ENCODE measurements at places on chromosomes 7 and 10.

DNA sequence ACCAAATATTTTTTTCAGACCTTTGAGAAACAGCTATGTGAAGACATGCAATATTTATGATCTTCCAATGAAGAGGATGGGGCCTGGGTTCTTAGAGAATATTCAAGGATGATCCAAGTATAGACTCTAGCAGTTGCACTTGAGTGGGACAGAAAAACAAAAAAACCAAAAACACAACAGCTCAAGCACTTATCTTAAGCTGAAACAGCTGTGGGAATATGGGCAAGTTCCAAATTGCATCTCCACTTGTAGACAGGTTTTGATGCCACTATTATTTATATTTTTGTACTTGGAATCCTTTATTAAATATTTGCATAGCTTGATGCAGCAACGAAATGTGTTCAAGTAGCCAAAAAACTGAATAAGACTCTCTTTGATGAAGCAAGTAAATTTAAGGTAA lies 2.2 kb upstream of the PDK4 start:
- DNase-seq: no peak

DNA sequence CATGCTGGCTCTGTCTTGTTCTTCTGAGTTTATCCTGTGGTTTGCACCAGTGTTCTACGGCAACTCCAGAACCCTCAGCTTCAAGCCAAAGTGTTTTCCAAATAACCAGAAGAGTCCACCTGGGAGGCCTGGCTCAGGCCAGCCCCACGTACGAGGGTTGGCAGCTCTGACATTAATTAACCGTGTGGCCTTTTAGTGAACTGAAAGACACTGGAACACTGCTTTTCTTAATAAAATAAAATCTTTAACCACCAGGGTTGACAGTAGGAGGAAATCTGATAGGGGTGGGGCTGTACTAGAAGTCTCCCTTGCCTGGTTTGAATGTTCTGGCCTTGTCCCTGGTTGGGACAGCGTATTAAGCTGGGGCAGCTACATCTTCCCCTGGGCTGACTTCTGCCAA lies 64.9 kb downstream of the SYPL1 start:
- DNase-seq: no peak

DNA sequence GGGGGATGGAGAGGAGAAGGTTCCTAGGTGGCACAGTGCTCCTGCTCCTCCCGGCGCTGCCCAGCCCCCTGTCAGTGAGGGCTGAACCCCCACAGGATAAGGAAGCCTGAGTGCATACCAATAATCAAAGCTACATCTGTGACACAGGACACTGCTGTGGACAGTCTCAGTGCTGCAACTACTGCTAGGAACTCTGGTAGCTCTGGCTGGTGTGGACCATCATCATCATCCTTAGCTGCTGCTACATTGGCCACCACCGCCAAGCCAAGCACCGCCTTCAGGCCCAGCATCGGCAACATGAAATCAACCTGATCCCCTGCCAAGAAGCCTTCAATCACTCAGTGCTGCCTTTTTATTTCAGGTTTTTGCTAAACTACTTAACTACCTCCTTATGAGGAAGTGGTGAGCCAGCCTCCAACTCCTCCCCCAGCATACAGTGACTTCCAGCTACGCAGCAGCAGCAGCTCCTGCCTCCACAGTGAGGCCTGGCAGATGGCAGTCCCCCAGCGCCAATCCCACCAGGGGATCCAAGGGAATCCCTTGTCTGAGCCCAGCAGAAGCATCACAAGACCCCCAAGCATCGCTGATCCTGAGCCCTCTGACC lies 32.1 kb upstream of the SLC26A4 start:
- no peak for DNase-seq

DNA sequence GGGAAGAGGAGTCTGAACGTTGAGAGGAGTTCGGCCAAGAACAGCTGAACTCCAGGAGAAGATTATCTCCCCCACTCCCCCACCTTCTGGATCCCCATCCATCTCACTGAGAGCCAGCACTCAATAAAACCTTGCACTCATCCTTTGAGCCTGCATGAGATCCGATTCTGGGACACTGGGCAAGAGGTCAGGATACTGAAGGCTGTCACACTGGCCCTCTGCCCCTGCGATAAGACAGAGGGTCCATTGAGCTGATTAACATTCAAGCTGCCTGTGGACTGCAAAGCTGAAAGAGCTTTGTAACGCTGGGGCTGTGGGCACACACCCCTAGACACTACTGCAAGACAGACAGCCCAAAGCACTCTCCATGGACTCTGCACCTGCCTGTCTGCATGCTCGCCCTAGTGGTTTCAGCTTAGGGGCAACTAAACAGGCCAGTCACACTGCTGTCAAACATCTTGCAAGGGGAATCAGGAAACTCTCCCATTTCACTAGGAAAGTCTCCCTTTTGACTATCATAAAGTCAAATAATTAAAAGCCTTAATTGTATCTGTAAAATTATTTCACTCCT lies 42.3 kb upstream of the CNTNAP2 start:
- no peak for DNase-seq

DNA sequence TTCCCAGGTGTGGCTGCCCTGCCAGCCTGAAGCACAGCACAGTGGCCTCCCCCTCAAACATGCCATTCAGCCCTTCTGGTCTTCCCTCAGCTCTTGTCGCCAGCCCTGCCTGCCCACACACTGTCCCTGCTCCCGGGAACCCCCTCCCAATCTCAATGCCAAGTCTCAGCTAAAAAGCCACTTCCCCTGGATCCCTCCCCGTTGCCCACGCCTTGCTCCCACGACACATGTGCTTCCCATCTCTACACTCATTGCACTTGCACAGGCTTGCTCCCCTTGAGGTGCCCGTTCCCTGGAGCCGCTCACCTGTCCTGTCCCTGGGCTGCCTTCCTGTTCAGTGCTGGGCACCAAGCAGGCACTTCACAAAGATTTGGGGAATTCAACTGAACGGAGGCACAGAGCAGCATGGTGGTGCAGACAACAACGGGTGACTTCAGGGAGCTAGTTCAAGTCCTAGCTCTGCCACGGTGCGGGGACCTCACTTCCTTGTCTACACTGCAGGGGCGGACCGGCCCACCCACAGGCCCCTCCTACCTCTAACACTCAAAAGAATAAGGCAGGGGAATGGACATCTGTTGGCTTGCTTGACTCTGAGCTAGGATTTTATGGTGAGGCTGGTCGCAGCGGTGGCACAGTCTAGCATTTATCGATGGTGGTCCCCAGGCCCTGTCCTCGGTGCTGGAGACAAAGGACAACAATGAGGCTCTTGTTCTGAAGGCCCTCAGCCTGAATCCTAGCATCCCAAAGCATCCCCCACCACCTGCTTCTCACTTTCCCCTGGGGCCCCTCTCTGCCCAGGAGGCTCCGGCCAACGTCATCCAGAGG lies 18.4 kb downstream of the RGS10 start:
- DNase-seq: no peak

- no peak for DNase-seq
These were observed 62.3 kb downstream of the TMEM26 start for GRCh38 chr10:61390851-61391250.

Measured in right kidney (tissue), 9 donors.